ENCODE measurements at places on chromosomes 11 and 22.

DNA sequence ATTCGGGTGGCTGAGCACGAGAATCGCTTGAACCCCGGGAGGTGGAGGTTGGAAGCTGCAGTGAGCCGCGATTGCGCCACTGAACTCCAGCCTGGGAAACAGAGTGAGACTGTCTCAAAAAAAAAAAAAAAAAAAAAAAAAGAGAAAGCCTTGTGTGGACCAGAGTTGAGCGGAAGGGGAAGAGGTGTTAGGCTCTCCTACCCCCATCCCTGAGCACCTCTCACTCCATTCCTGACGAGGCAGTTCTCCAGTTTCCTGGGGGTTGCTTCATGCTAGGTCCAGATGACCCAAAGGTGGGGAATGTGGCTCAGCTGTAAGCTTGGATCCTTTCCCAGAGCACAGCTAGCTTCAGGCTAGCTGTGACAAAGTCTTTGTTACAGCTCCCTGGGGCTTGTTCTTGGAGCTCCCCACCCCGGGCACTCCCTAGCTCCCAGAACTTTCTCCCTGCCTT lies 8.8 kb upstream of the DNAL4 start:
- no peak for DNase-seq

DNA sequence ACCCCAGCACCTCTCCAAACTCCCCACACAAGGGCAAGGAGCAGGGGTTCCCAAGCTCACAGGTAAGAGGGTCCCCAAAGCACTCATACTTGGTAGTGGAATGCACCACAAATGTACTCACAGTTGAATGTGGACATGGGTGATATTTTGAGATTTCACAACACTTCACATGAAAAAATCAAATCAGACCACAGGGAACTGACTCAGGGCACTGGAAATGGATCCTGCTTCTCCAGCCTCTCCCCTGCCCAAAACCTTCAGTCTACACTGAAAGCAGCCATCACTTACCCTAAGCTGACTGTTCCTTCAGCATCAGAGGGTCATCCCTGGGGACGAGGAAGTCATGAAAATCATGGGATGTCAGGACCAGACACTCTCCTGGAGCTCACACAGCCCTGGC lies 40.2 kb downstream of the SCGB1A1 start:
- no peak for DNase-seq

DNA sequence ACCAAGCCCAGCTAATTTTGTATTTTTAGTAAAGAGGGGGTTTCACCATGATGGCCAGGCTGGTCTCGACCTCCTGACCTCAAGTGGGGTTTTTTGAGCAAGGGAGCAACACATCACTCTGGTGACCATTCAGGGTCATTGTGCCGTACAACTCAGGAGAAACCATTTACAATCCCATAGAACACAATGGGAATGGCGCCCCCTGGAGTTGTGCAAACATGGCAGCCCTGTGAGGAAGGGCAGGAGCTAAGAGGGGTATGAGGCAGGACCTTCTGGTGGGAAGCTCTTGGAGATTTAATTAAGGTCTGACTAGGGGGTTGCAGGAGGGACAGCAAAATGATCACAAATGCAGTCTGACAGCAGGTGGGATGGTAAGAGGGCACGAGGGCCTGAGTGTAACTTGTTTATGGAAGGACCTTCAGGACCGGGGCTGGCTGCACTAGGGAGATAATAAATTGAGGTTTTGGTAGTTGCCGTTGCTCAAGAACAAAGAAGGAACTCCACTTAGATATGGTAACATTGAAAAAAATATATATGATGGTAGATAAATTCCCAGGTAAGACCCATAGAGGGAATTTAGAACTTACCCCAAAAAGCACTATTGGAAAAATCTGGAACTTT lies 9.1 kb upstream of the CSF2RB start:
- DNase-seq, result no peak

GRCh38 chr22:21816787-21817496 lies 50.5 kb downstream of the MAPK1 start:
- no peak for DNase-seq

GRCh38 chr22:45946805-45947600 lies 30.0 kb downstream of the WNT7B start:
- DNase-seq, result peak; percentile 62

DNA sequence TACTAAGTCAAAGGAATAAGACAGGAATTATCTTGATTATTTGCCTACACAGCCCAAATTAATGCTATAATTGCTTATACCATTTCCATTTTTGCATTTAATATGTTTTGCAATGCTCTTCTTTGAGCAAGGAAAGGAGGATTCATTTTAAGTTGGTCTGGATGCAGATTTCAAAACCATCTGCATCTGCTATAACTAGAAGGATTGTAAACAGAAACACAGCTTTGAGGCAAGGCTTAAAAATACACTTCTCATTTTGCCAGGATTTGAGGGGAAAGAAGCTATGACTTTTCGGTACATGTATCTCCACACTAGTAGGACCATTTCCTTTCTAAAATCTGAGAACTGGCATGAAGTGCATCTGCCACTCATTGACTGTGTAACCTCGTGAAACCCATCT lies 95.9 kb upstream of the MTNR1B start:
- no peak for DNase-seq

GRCh38 chr22:47561766-47562165 lies 799.3 kb downstream of the TBC1D22A start:
- DNase-seq, result no peak

DNA sequence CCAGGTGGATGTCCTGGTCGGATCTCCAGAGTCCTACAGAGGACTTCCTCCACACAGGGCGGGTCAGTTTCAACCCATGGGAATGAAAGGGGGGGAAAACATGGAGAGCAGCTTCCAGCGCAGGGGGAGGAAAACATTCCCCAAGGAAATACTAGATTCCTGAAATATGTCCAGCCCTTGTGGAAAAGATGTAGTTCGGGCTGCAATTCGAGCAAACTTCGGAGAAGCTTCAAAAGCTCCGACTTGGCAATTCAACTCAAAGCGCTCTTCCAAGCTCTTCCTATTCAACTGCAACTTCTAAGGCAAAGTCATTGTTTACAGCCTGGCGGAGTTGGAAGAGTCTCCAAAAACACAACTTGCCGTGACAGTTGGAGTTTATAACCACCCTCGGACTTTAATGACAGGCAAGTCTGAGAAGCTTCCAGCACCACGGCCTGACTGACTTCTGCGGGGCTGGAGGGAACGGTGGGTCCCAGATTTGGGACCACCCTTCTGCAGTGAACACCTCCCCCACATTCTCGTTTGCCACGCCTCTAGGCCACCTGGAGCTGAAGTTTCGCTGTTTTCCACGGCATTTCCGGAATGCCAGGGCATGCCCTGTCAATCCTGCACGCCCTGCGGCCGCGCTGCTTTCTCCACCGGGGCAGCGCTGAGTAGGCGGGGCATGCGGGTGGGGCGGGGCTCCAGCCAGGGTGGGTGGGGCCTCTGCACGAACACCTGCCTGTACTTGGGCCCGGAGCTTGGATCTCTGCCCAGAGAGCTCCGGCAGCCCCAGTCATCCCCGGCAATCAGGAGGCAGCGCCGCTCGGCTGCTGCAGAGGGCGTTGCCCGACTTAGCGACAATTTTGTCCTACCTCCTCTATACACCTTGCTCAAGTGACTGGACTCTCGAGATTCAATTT lies 49.0 kb upstream of the BIRC3 start:
- DNase-seq, result peak; percentile 90

GRCh38 chr22:36486619-36487384 lies 5.4 kb upstream of the TXN2 start:
- DNase-seq, result peak; percentile 64

DNA sequence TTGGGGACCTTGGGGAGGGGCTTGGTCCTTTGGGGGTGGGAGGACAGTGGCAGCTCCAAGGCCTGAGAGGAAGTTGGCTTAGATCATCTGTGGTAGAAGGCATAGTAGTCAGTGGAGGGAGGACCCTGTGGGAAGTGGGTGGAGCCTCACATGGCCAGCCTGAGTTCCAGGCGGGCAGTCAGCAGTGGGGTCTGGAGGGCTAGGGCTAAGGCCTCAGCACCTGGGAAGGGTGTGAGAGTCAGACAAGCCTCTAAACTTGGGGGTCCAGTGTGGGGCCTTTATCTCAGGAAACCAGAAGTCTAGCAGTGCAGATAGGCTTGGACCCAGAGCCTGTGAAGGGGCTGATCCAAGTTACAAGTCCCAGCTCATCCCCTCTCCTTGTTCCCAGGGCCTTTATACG lies 4.0 kb downstream of the NLRX1 start:
- DNase-seq, result no peak

DNA sequence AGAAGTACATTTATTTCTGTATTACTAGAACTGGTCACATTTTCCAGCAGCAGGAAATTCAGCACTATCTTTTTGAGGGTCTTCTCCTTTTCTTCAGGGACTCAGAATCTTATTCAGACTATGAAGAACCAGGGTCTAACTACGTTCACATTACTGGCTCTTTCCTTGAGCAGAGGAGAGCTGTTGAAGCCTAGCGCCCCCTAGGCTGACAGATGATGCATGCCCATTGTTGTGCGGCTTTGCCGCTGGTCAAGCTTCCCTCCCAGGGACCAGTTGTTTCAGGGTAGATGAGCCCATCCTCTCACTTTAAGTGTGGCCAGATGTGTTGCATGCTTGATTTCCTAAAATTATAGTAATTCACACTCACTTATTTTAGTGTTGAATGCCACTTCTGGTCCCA lies 168.2 kb upstream of the PDGFD start:
- peak; percentile 21 for DNase-seq

- no peak for DNase-seq
Measured at GRCh38 chr11:96524475-96524874, 134.7 kb downstream of the JRKL start.

- DNase-seq, result no peak
Measured at GRCh38 chr22:19516378-19517170, 7.6 kb downstream of the CLDN5 start.

DNA sequence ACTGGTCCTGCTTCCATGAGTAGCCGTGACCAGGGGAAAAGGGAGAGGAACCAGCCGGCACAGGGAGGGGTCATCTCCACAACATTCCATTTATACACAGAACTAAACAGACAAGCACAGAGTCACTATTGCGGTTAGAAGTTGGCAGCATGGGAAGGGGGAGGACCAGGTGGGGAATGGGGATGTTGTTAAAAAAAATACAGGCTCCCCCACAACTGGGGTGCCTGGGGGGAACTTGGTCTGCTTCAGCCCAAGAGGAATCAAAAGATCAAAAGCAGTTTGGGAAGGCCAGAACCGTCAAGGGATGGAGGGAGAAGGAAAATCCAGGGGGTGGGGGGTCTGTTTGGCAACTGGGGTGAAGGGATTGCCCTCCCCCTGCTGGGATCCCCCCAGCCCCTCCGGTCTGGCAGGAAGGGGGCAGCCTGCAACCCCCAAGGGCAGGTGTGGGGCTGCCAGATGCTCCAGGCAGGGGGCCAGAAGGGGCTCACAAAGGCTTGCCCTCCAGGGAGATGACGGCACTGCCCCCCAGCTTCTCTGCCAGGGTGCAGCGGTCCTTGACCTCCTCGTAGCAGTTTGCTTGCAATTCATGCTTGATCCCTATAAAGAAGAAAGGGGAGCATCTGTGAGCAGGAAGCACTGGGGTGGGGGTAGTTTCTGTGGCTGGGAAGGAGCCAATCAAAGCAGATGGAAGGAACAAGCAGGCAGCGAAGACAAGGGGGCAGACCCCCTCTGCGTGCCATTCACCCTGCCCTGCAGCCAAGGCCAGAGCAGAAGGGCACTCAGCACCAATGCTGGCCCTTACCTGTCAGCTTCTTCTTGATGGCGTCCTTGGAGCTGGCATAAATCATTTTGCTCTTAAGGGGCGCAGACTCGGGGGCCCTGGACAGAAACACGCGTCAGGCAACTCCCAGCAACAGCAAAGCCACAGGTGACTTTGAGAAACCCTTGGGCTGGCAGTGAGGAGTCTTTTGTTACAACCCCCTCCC lies 2.8 kb downstream of the CFL1 start:
- DNase-seq, result peak; percentile 68

DNA sequence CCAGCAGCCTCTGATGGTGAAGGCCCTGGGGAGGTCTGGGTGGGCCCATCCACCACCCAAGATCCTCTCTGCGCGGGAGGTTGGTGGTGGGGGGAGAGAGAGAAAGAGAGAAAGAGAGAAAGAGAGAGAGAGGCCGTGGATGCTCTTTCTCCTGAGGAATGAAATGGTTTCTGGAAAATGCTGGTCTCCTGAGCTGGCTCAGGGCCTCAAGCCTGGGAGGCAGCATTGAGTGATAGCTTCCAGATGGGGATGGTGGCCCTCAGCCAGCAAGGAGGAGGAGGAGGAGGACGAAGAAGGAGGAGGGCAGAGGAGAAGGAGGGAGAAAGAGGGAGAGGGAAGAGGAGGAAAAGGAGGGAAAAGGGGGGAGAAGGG lies 4.6 kb downstream of the TSPAN32 start:
- DNase-seq, result no peak

DNA sequence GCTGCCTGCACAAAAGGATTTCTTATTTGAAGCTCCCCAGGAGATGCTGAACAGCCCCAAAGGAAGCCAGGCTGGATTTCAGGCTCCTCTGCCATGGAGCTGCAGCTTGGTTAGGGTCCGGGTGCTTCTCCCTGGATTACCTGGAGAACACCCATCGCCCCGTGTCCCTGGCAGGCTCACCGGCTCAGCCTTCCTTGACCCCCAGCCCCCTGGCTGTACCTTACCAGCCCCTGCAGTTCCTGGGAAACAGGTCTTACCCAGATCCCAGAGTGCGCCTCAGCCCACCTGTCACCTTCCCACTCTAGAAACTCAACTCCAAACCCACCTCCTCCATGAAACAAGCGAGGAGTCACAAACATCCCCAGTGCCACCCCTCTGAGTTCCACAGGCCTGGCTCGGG lies 45.3 kb upstream of the CD5 start:
- DNase-seq, result no peak

DNA sequence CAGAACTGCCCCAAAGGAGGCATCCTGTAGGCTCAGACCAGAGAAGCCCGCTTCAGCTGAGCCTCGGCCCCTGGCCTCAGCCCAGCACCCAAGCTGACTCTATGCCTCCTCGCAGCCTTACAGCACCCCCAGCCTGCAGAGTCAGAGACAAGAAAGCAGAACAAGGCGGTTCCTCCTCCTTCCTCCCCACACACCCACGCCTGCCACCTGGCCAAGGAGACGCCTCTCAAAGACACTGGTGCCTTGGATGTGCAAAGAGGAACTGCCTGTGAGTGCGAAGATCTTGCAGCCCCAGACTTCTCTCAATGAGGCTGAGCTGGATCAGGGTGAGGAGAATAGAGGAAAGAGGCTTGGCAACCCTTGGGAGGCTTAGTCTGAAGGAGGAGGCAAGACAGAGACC lies 60.2 kb downstream of the PDE2A start:
- no peak for DNase-seq

DNA sequence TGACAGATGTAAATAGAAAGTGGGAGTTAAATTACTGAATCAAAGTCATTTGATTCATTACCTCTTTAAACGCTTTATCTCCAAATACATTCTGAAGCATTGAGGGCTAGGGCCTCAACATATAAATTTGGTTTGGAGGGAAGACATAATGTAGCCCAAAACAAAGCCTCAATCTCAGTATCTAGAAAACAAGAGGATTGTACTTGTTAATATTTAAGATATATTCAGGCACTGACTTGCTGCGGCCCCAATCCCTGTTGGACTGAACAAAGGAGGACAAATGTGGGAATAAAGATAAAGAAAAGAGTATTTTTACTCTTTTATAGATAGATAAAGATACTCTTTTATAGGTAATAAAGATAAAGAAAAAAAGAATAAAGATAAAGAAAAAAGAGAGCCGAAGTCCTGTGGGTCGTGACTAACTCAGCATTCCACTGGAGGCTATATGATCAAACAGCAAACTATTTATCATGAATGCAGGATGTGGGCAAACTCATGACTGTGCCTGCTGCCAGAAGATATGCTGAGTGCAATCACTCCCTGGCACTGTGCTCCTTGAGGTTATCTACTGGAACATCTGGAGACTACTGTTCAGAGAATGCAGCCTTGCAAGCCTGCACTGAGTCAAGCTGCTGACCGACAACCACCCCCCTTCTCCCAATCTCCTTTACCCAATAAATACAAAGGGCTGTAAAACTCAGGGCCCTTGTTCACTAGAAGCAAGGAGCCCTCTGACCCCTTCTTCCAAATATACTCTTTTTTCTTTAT lies 6.9 kb downstream of the OR10V1 start:
- DNase-seq, result no peak

Data from pancreas (tissue), 10 donors.